ENCODE measurements at places on chromosomes 2 and 18.

- DNase-seq = peak; percentile 80
These were observed 187.1 kb downstream of the ZBTB7C start for GRCh38 chr18:48222118-48222517.

- no peak for DNase-seq
These were observed 9.2 kb downstream of the GRP start for GRCh38 chr18:59229191-59229590.

DNA sequence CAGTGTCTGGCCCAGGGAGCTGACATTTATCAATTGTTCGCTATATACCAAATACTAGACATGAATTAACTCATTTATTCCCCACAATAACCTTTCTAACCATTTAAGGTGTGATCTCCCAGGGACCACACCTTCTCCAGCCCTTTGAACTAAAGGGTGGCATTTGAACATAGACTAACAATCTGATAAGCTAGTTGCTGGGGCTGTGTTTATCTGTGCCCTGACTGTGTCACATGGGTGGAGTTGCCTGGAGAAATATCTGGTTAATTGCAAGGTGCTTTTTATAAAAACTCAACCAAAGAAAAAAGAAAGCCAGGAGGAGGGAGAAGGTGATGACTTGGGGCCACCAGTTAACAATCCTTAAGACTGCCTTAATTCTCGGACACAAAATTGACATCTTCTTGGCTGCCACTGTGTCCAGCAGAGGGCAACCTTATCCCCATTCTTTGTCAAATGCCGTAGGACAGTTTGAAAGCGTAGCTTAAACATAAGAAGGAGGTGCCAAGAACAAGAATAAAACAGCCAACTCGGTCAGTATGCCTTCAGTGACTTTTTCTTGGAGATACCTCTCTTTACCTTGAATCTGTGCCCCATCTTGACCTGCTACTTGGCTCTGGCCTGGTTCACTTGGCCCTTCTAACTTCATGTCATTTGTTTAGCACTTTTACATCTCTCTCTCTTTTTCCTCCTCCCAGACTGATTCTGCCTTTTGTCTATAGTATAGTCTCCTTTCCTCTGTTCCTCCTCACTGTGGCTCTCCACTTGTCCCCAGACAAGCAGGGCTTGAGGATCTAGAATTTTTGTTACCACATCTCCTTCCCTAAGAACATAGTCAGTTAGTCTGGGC lies 183.4 kb downstream of the MYO3B start:
- peak; percentile 65 for DNase-seq

GRCh38 chr2:232781765-232782164 lies 5.4 kb upstream of the KCNJ13 start:
- DNase-seq = peak; percentile 64

DNA sequence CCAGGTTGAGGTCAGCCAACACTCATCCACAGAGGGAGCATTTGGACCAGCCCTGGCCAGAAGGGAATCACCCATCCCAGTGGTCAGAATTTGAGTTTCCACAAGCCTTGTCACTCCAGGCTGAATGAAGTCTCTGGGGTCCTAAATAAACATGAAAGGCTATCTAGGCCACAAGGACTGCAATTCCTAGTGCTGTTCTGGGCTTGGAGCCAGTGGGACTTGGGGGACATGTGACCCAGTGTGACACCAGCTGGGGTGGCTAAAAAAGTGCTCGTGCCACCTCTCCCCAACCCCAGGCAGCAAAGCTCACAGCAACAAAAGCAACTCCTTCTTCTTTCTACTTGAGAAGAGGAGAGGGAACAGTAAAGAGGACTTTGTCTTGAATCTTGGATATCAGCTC lies 91.7 kb downstream of the MDH1 start:
- no peak for DNase-seq

DNA sequence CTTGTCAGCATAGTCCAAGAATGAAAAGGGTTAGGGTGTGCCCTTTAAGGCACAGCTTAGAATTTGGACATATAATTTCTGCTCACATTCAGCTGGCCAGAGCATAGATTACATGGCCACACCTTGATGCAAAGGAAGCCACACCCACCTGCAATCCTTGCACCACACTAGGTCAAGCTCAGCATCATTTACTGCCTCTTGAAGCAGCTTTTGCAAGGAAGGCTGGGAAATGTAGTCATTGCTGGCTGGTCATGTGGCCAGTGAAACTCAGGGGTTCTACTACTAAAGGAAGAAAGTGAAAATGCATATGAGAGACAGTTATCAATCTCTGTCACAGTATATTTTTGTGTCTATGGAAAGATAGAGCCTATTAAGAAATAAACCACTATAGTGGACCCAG lies 159.3 kb downstream of the GFPT1 start:
- DNase-seq = no peak

GRCh38 chr2:81583311-81584108 lies 1279.0 kb upstream of the LRRTM1 start:
- no peak for DNase-seq

DNA sequence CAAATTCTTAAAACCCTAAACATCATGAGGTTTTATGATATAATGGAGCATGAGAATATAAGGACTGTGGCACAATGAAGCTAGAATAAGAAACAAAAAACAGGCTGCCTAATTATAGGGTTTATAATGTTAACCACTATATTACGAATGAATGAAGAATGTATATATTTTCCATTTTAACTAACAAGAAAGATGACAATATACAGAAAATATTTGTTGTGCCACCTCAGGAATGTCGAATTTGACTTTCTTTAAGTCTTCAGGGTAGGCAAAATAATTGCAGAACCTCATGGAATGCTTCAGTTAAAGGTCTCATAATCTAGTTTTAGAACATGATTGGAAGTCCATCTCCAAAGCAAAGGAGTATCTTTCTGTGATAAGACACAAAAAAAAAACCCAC lies 282.9 kb upstream of the SLC8A1 start:
- DNase-seq = peak; percentile 29

- DNase-seq = no peak
These were observed 21.7 kb downstream of the SULT1C4 start for GRCh38 chr2:108399479-108399878.

GRCh38 chr2:220227266-220227920 lies 600.0 kb downstream of the SLC4A3 start:
- DNase-seq = peak; percentile 32

Data from fibroblast of pulmonary artery (primary cell).